Activated CD4-positive, alpha-beta T cell treated with anti-CD3 and anti-CD28 coated beads, Interleukin-2, Interleukin-6, amounts not matched to agents 100 ng/mL and 50 ng/mL, durations not matched to agents 16 hours and 8 hours (primary cell): ENCODE measurements at places on chromosomes 6 and 20.

- no peak for DNase-seq
Observed at GRCh38 chr20:38202982-38203293, 37.9 kb upstream of the TGM2 start.

DNA sequence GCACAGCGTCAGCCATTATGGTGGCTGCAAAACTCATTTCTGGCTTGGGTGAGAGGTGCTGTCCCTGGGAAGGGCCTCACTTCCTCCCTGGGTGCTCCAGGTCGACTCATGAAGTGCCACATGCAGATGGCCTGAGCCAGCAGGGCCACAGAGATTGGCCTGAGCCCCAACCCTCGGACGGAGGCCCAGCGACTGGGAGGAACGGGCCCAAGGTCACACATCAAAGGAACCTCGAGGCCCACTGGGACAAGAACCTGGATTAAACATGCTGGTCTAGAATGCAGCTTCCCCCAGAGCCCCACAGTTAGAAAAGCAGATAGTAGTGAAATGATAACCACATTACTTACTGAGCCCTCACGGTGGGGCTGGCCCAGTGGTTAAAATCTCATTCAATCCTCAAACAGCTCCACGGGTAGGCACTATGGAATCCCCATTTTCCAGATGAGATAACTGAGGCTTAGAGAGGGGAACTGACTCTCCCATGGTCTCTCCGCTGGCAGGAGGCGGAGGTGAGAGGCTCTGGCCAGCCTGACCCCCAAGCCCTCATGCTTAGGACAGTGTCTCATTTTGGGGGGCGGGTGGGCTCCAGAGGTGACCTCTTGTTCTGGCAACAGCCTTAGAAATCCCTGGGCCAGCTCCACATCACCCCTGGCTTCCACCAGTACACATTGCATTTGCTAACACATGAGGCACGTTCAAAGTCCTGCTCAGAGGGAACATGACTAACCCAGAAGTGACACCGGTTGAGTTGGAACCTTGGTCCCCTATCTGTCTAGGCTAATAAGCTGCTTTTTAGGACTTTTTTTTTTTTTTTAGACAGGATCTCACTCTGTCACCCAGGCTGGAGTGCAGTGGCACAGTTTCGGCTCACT is 53.0 kb downstream of the SRC start:
- no peak for DNase-seq

DNA sequence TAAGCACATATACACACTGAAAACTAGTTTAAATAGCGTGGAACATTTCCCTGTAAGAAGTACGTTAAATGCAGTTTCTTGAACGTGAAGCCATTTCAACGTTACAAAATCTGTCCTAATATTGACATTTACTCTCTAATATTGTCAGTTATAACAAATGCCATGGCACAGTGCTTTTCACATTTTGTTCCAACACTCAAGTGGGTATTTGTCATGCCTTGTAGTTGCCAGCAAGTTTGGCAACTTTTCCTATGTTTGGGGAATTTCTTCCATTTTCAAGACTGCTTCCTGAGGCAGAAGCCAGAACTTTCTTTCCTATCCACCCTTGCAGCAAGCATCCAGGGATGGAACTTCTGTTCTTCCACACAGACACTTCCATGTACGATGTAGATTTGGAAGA is 63.0 kb downstream of the STX11 start:
- no peak for DNase-seq

DNA sequence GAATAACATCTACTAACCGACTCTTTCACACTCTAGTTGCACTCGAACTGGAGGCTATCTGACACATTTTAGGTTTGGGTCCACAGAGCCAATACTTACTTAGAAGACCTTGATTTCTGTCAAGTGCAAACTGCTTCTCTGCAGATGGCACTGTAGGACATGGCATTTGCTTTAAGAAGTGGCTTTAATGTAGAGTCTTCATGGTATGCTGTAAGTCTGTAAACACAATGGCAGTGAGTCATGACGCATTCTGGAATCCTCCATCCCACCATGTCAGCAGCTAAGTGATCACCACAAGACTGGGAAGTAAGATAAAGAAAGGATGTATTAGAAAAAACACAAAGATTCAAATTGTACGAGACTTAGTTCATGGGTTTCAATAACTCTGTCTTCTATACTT is 377.0 kb upstream of the NOX3 start:
- DNase-seq, result no peak

DNA sequence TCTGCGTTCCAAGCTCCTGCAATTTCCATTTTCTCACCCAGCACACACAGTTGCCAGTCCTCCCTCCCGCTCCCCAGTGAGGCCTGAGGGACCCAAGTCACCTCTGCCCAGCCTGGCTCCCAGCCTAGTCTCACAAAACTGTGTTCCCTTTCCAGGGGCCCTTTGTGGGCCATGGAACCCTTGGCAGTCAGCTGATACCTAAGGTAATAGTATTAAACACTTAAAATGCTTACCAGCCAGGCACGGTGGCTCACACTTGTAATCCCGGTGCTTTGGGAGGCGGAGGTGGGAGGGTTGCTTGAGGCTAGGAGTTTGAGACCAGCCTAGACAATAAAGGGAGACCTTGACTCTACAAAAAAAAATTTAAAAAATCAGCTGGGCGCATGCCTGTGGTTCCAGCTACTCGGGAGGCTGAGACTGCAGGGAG is 3.2 kb upstream of the RBM38 start:
- no peak for DNase-seq

GRCh38 chr6:150403458-150404246 is 34.8 kb downstream of the IYD start:
- DNase-seq, result no peak

GRCh38 chr6:146871611-146872425 is 273.0 kb downstream of the ADGB start:
- DNase-seq, result no peak

DNA sequence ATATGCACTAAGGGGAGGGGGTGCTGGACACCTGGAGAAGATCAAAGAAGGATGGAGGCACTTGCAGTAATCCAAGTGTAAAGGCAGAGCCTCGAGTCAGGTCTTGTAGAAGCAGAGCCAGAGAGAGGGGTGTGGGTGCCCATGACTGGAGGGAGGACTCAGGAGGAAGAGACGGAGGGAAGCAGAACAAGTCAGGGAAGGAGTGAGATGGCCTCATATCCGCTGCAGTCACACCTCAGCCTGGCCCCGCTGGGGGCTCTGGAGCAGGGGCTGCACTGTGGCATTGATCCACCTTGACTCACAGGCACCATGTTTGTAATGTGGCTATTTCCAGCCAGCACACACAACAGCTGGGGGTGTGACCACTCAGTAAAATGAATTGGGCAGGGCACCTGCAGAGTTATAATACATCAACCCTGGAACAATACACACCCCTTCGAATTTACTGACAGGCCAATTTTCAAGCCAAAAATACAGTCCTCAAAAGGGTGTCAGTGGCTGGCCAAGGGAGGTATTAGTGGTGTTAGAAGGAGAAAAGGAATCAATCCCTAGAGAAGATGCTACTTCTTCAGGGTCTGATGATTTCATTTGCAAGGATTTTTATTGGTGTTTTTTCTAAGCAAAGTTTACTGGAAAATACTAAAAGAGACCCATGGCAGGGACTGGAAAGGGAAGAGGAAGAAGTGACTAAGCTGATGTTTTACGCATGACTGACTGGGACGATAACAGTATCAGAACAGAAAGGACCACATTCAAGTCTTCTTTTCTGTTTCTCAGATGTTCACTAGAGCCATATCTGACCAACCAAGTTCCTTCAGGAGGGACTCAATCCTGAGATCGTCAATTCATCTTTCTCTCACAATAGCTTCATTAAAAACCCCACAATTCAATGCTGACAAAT is 18.9 kb upstream of the NXT1 start:
- DNase-seq, result no peak

GRCh38 chr6:9463311-9463710 is 951.6 kb downstream of the TFAP2A start:
- no peak for DNase-seq

DNA sequence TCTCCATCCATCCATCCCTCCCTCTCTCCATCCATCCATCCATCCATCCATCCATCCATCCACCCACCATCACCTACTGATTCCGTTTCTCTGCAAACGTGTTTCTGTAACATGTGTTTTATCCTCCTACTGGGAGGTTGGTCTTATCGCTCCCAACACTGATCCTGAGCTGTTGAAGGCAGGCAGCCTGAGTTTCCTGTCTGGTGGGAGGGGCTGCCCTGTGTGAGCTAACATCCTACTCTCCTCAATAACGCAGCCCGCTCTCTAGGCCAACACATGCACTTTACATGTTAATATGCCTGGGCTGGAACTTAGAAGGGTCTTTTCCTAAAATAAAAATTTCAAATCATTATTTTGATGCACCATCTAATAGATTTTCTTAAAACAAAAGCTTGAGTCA is 126.5 kb downstream of the WDR27 start:
- DNase-seq, result no peak
